ENCODE measurements at places on chromosomes 4 and X.

GRCh38 chrX:65985922-65986588 is 53.8 kb downstream of the VSIG4 start:
- peak; percentile 3 for DNase-seq

- DNase-seq = no peak
Measured at GRCh38 chr4:61223385-61223784, 23.3 kb downstream of the ADGRL3 start.

- no peak for DNase-seq
Measured at GRCh38 chr4:70927502-70928137, 25.5 kb downstream of the MOB1B start.

- no peak for DNase-seq
Measured at GRCh38 chrX:14506866-14507265, 22.5 kb upstream of the GLRA2 start.

DNA sequence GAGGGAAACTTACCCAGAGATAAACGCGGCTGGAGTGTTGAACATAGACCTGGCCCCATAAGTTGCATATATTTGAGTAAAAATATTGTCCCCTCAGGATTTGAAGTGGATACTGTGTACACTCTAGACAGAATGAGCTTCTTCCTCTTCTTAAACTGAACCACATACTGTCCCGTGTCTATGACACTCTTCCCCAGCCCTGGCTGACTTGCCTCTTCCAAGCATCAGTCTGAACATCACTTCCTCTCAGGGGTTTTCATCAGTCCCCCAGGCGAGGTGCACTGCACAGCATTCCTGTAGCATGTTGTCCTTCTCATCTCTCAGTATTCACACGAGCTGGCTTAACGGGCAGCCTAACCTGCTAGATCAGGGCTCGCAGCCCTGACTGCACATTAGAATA is 80.5 kb upstream of the TMEM150C start:
- DNase-seq = no peak

- DNase-seq = no peak
Measured at GRCh38 chrX:48683411-48683982, at the start of gene WAS. TSS of gene WAS (plus strand) at chrX:48683799. CDS start at chrX:48683854, 55 bp downstream.

DNA sequence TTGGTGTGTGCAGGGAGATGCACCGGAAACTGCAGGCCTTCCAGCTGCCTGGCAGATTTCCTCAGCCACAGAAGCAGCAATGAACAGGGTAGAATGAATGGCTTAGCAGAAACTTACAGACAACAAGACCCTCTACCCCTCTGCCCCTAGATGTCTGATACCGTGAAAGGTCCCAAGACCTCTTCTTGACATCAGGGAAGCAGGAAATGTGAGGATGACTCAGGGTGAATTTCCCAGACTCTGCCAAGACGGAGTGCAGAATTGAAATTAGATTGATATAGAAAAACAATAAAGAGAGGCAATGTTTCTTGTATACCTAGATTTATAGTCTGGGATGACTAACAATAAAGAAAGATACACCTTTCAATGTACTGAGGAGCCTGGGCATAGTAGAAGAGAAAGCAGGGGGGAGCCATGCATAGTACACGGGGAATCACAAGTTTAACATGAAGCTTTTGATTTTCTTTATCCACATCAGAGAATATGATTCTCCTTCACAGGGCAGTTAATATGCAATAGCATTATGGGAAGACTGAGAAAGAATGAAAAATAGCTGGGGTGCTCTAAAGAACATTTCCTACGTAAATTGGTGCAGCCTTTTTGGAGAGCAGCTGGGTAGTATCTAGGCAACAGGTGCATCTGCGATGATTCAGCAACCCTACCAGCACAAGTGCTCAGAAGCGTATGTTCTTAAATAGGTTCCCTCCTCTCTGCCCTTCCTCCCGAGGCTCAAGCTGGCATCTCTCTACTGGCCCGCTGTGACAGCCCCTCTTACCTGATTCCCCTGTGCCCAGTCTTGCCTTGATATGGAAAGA is 18.3 kb upstream of the CXCR3 start:
- peak; percentile 51 for DNase-seq

- DNase-seq = no peak
Measured at GRCh38 chr4:8427761-8428287, 12.7 kb downstream of the ACOX3 start.

DNA sequence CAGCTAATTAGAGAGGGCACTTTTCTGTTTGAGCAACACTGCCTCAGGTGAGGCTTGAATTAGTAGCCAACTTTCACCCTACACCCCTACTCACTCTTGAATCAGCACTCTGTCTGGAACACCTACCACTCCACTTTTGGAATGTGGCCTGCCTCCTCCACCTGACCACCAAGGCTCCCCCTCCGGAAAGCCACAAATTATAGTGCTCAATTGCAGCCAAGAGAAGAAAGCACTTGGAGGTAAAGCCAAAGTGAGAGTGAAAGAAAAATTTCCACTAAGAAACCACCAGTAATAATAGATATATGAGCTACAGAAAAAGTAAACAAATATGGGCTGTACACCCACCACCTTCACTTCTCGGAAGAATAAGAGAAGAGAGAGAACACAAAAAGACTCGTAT is 41.1 kb downstream of the PPP3CA start:
- no peak for DNase-seq

GRCh38 chr4:14719053-14719452 is 283.2 kb upstream of the CPEB2 start:
- DNase-seq = no peak

- peak; percentile 61 for DNase-seq
Measured at GRCh38 chr4:37890801-37891259, at the start of gene TBC1D1. TSS of gene TBC1D1 (plus strand) at chr4:37891084. CDS start at chr4:37902096, 11,012 bp downstream.

GRCh38 chrX:74925225-74926088 is at the start of gene NEXMIF:
TSS of gene NEXMIF (minus strand) at chrX:74925452.
- DNase-seq = peak; percentile 61

- DNase-seq = no peak
Measured at GRCh38 chrX:119738742-119739141, 19.6 kb upstream of the SOWAHD start.

DNA sequence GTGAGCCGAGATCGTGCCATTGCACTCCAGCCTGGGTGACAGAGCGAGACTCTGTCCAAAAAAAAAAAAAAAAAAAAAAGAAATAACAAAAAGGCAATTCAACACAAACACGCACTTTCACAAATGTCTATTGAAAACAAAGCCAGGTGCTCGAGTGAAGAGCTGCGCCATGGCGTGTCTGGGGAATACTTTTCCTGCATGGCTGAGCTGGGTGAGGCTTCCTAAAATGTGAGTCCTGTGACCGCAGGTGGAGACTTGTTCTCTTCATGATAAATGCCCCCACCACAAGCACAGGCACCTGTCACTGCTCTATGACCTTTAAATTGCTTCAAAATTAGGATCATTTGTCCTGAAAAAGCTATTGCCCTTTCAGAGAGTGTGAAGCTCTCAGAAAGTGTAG is 4.0 kb upstream of the ABLIM2 start:
- no peak for DNase-seq

- DNase-seq = no peak
Measured at GRCh38 chr4:31929676-31930345, 1209.6 kb downstream of the PCDH7 start.

DNA sequence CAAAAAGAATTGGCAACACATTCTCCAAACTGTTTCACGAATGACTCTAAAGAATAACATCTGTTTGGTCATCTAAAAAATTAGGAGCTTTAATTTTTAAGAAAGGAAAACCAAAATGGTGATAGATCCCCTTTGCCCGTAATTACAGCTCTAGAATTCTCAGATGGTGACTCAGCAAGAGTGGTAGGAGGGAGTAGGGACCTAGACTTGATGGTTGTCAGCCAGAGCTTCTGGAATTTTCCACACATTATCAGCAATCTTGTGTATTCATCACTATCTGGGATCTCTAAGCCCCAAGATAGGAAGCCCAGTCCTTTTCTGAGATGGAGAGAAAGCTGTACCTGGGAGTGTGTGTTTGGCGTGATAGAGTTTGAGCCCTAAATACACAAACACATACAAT is 103.9 kb upstream of the RAB40AL start:
- no peak for DNase-seq

DNA sequence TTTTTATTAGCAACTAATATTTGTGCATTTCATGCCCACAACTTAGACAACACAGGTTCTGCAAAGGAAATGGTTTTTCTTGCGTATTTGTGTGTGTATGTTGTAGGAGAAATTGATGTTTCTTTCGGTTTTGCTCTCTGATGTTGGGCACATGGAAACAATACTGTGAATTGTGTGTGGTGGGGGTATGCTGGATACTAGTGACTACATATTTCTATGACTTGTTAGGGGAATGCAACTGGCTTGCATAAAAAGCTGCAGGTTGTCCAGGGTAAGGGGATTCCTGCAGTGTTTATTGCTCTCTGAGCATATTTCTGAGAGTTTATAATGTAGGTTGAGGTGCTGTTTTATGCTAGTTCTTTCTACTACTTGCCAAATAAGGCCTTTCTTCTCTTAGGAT is 11.6 kb downstream of the DLG3 start:
- no peak for DNase-seq

DNA sequence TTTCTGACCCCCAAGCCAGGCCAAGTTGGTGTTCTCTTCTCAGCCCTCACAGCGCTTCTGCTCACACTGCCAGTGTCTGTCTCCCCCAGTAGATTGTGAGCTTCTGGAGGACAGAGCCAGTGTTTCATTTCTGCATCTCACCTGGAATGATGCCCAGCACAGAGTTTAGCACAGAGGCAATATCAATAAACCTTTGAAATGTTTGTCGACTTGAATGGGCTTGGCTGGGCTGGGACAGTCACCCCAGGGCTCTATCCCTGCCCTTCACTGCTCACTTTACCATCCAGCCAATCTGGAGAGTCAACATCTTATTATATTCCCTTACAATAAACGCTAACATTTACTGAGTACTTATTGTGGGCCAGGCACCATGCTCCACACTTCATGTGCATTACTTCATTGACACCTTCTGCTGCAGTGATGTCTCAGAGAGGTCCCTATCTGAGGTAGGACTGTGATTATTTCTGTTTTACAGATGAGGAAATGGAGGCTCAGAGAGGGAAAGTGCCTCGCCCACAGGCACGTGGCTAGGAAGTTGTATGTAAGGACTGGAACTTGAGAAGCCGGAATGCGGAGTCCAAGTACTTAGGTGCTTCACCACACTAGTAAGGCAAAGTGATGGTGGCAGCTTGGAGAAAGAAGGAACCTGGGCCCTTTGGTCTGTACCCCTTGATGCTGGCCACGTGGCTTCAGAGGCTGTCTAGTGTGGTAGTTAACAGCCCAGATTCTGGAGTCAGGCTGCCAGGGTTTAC is 19.5 kb downstream of the EFNB1 start:
- no peak for DNase-seq

DNA sequence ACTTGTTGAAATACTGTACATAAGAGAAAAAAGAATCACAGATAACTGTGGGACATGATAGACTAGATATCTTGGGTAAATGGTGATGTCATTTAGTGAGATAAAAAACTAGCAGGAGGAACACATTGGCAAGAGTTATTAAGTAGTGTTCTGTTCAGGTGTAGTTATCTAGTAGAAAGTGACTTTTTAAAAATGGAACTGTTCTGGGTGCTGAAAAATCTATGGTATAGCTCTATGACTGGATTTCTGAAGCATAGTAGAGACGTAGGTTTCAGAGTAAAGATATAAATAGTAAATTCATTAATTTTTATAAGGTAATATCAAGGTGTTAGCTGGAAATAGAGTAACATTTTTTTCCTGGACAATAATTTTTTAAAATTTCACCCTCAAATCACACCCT is 225.1 kb upstream of the UGT8 start:
- no peak for DNase-seq

DNA sequence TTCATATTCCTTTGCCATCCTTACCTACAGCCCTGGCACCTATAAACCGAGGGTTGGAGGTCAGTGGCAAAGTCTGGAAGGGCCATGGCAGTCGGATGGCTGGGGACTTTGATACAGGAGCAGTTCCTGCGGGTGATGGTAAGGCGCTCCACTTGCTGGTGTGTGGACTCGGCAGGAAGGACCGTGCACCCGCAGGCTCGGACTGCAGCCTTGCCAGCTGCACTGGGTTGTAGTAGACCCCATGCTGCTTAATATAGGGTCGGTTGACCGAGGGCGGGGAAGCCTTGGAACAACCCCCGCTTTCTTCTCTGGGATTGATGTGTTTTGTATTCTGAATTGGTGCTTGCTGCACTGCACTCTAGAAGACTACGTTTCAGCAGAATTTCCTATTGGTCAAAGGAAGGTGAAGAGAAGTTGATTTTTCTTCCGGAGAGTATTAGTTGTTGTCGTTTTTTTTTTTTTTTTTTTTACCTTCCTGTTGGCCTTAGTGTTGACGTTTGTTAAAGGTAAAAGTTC is 638 bp downstream of the BLTP1 start:
- no peak for DNase-seq

DNA sequence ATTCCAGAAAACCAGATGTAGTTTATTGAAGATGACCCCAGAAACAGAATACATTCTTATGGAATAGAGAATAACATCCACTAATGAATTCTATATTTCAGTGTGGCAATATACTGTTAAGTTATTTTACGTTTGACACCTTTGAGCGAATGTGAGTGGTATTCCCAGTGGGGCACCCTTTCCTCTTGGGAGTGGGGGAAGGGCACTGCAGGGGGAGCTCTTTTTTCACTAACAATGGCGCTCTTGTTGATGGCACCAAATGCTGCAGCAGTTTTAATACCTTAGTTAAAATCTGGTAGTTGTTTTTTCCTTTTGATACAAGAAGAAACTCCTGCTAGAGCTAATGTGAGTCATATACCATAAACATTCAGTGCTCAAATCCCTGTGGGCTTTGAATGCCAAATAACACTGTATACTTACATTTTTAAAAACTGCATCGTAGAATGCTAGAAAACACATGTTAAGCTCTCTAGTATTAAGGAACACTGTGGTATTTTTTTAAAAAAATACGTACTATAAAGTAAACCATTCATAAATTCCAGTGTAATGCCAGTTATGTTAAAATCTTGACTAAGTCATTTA is 178.5 kb downstream of the DCHS2 start:
- DNase-seq = no peak

- no peak for DNase-seq
Measured at GRCh38 chrX:12804655-12805054, 13.4 kb downstream of the PRPS2 start.

GRCh38 chrX:151517421-151517820 is 46.1 kb upstream of the PASD1 start:
- no peak for DNase-seq

DNA sequence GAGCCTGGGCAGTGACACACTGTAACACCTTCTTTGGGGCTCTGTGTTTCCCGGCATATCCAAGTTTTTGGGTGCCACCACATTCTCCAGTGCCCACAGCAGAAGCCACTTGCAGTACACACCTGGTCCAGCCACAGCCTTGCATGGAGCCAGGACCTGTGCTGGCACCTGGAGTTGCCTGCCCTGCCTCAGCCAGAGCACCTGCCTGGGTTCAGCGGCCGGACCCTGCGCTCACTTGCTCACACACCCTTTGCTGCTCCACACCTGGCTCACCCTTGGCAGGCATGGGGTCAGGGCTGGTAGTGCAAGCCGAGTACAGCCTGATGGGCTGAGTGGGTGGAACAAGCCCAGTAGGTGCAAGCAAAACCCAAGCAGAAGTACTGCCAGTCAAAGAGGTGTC is 1511.1 kb downstream of the TECRL start:
- DNase-seq = no peak

GRCh38 chr4:182768838-182769237 is 148.3 kb downstream of the DCTD start:
- no peak for DNase-seq

Measured in NCI-H524 (cell line).